ENCODE measurements at places on chromosomes 11 and 22. TPM values are rescaled to one million over a fixed set of nuclear protein-coding genes. Genes with fewer than 3 reads are reported as not detected.
A peak's percentile ranks its signal among the peaks of the same experiment; 100 is the strongest.

GRCh38 chr11:110886288-110886970 is 174.2 kb upstream of the ARHGAP20 start:
- no peak for DNase-seq

GRCh38 chr11:65429724-65430405 is 7.3 kb downstream of the NEAT1 start:
- peak; percentile 73 for DNase-seq

GRCh38 chr11:8610532-8611116 is 16.6 kb upstream of the STK33 start:
- DNase-seq: no peak

- DNase-seq: no peak
These were observed 67.1 kb downstream of the PIWIL3 start for GRCh38 chr22:24707470-24707801.

DNA sequence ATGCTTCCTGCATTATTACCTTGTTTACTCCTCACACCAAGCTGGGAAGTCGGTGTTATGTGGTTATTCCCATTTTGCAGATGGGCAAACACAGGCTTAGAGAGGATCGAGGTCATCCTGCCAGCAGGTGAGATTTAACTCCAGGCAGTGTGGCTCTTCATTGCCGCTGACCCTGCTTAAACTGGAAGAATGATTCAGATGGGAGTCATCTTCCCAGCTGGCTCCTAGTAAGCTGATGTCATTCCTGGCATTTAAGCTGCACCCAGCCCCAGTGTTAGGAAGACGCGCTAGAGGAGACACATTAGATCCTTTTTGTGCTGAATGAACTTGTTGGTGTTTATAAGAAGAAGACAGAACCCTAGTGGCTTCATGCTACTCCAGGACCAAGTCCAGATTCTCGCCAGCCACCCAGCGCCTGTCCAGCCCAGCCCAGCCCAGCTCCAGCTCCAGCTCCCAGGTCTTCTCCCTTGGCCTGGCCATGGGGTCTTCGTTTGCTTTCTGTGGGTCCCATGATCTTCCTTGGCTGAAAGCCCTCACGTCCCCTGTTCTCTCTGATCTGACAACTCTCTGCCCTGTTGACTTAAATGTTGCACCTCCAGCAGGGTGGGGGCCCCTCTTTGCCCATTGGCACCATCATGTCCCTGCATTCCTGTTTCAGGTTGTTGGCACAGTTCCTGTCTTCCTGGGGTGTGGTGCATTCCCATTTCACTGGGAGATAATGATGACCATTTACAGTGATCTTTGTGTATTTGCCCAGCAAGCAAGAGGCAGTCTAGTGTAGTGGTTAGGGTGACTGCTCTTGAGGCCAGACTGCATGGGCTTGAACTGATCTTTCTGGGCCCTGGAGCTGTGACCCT is 13.6 kb downstream of the PARVB start:
- DNase-seq: peak; percentile 91

- DNase-seq: peak; percentile 44
These were observed 62.7 kb downstream of the TECTA start for GRCh38 chr11:121163658-121164308.

DNA sequence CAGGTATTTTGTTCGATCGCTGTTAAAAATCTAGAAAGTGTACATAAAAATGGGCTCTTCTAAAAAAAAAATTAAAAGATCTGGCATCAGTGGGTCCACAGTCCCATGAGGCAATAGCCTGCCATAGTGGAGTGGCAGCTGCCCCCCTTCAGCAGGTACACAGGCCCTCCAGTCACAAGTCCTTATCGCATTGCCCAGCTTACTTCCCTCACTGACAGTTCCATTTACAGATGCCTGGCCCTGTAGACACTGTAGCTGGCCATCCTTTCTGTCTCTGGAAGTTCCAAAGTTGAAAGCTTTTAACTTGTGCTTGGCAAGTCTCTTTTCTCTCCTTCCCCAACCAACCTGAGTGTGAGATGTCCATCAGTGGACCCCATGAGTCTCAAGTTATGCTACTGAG is 11.4 kb downstream of the ZNRF3 start:
- DNase-seq: no peak

- no peak for DNase-seq
These were observed 4.0 kb downstream of the NPAT start for GRCh38 chr11:108218455-108218854.

DNA sequence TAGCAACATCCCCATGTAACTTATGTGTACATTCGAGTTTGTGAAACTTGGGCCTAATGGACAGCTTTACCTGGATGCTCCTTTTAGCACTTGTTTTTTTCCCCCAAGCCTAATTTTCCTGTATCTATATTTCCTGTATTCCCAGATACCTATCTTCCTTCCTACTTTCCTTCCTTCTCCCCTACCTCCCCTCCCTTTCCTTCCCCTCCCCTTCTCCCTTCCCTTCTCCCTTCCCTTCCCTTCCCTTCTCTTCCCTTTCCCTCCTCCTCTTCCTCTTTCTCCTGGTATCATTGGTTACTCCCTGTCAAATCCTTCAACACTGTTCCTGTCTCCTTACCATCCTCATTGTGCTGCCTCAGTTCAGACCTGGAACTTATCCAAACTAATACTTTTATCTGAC is 111.8 kb downstream of the HIPK3 start:
- DNase-seq: no peak

- peak; percentile 90 for DNase-seq
These were observed 149.8 kb downstream of the CCDC34 start for GRCh38 chr11:27213232-27213660.

DNA sequence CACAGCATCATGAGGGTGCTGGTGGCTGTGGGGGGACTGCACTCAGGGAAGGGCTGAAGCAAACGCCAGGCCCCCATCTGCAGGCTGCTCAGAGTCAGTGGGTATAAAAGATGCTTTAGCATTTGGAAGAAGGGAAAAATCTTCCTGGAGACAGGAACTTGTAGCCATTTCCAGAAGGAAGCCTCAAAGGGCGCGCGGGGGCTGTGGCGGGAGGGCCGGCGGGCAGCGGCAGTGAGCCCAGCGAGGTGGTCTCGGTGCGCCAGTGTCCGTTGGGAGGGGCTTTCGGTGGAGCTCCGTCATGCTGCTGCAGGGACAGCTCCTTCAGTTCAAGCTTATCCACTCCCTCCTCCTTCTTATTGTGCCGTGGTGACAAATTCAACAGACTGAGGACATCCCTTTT is 63.0 kb upstream of the PITPNB start:
- no peak for DNase-seq

- peak; percentile 4 for DNase-seq
These were observed 134.1 kb downstream of the SLC17A6 start for GRCh38 chr11:22472306-22472705.

- DNase-seq: no peak
These were observed 5.0 kb downstream of the CRKL start for GRCh38 chr22:20922141-20922751.

- peak; percentile 36 for DNase-seq
These were observed 537 bp downstream of the EP300 start for GRCh38 chr22:41092847-41093411.

DNA sequence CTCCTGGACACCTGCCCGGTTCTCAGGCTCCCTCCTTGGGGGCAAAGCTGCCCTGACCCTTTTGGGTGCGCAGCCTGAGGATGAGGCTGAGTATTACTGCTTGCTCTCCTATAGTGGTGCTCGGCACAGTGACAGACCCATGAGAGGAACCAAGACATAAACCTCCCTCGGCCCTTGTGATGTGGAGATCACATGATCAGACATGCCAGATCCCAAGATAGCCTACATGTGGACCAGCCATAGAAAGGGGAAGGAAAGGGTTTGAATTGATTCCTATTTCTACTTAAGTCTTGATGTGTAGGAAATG is 125.3 kb downstream of the VPREB1 start:
- no peak for DNase-seq

DNA sequence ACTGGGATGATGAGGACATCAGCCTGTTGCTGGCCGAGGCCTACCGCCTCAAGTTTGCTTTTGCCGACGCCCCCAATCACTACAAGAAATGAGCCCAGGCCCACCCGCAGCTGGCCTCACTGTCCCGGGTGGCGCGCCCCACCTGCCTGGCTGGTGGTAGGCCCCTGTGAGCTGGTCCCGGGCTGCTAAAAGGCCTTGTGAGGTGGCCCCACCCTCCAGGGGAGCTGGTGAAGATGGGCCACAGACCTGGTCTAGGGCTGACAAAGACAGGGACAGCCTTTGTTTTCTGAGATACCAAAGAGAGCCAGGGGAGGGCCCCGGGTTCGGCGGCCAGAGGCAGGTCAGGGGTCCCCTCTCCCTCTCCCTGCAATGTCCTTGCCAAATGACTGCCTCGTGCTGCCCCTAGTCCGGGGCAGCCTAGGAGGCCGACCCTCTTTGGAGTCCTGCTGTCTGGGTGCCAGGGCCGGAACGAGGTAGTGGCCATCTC is 411.1 kb downstream of the TBC1D22A start:
- DNase-seq: no peak

DNA sequence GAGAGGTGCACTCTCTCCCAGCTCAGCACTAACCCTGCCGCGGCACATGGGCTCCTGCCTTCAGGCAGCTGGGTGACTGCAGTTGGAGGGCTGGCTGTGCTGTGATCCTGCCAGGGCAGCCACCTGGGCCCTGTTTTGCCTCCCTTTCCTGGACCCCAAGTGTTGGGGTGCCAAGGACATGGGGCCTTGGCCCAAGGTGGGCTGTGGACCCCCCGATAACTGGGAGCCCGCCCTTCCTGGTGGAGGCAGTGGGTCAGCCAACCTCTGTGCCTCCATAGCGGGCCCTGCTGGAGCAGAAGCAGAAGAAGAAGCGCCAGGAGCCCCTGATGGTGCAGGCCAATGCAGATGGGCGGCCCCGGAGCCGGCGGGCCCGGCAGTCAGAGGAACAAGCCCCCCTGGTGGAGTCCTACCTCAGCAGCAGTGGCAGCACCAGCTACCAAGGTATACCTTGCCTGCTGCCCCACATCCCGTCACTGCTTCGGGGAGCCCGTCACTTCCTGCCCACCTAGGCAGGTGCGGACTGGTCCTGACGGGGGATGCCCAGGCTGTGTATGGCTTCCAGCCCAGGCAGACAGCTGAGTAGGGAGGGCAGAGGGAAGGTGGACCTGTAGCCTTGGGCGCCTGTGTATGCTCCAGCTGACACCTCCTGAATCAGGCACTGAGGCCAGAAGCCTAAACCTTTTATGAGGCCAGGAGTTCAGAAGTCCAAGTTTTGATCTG is 8.9 kb downstream of the TUB start:
- DNase-seq: no peak

The IL18 gene
- not detected for total RNA-seq

The IFITM2 gene
- 6.1 TPM for total RNA-seq

The MYRF gene
- 0.68 TPM for total RNA-seq

The OR2D2 gene
- total RNA-seq: not detected

The C1QTNF4 gene
- total RNA-seq: not detected

The VEGFB gene
- total RNA-seq: 8.9 TPM

Measured in Daoy (cell line).